ENCODE measurements at places on chromosomes 1 and 21.

DNA sequence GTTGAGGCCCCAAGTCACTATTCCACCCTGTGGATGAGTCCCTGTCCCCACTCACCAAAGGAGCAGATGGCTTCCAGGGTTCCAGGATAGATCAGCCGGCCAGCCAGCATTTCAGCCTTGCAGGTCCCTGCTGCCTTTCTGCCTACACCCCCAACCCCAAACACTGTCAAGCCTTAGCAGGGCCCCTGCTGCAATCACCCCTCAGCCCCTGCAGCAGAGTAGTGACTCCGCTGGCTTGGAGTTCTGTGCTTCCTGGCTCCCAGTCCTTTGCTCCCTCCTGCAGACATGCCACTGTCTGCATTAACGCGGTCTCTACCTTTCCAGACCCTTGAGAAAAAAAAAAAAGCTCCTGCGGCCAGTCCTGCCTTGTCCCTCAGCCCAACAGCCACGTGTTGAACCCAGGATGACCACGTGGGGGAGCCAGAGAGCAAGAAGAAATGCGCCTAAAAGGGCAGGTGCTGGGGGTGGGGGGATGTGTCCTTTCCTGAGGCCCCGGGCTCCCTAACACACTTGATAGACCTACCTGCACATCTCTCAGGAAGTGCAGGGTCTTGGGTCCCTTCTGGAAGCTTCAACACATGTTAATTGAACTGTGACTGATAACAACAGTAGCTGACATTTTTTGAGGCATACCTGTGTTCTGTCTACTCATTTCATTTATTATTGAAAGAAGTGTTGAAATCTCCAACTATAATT, 37.4 kb downstream of the RASSF5 start:
- DNase-seq, result peak; percentile 32

- no peak for DNase-seq
Observed at GRCh38 chr1:66779475-66780078, 21.5 kb downstream of the INSL5 start.

- no peak for DNase-seq
Observed at GRCh38 chr21:26761174-26761915, 83.9 kb downstream of the ADAMTS1 start.

GRCh38 chr1:117967881-117968280, 38.3 kb downstream of the WDR3 start:
- no peak for DNase-seq

DNA sequence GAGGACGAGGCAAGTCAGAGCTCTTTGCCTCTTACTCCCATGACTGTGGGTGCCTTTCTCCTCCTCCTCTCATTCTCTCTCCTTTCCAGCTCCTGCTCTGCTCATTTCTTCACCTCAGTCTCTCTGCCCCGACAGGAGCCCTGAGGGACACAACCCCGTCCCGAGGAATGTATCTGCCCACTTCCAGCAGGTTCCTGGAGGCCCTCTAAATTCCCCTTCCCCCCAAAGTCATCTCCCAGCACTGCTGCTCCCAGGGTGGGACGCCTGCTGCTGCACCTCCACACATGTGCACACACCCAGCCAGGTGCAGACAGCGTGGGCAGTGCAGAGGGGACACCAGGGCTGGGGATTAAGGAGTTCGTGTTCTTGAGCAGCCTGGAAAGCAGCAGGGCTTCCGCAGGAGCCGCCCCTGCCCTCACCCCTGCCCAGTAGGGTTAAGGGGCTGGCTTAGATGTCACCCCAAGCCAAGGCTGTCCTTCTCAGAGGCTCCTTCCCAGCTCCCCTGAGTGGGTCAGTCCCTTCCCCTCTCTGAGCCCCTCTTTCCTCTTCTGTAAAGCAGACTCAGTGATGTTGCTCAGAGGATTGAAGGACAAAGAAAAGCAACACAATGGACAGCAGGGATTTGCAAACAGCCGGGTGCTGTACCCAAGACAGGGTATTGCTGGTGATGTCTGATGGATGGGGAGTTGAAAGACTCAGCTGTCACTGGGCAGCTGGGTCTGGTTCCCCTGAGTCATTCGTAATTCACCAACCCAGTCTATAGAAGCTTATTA, 346.0 kb downstream of the MATN1 start:
- DNase-seq, result no peak

DNA sequence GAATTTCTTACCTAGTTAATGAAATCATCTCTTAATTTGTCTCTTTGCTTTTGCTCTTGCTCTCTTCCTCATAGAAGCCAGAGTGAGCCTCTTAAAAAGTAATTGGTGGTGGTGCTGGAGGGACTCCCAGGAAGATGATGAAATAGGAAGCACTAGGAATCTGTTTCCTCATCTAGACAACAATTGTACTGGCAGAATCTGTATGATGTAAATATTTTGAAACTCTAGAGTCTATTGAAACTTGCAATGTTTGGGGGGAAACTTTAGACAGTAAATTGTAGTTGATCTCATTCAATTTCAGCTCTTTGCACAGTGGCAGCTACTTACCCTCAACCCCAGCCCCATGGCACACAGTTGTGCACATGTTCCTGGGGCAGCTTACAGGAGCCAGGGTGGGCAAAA, 10.6 kb downstream of the RGSL1 start:
- DNase-seq, result no peak

DNA sequence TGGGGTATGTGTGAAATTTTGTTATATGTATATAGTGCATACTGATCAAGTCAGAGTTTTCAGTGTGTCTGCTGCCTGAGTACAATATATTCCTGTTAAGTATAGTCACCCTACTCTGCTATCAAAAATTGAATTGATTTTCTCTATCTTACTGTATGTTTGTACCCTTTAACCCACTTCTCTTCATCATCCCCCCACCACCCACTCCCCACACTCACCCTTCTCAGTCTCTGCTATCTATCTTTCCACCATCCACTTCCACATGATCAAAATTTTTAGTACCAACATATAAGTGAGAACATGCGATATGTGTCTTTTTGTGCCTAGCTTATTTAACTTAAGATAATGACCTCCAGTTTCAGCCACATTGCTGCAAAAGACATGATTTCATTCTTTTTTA, 4.2 kb downstream of the LY9 start:
- no peak for DNase-seq

DNA sequence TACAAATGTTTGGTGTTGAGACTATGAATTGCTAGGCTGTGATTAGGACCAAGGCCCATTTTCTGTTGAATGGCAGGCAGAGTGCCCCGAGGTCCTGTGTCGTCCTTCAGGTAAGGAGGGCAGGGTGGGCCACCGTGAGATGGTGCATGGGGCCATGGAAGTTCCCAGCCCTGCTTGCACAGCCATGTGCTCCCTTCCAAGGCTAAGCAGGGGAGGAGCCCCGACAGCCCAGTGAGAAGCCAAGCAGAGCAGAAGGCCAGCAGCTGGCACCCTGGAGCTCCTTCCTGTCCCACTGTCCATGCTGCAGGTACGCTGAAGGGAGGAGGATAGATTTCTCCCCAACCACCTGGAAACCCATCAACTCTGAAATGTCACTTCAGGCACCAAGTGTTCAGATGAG, 8.2 kb upstream of the NUAK2 start:
- no peak for DNase-seq

DNA sequence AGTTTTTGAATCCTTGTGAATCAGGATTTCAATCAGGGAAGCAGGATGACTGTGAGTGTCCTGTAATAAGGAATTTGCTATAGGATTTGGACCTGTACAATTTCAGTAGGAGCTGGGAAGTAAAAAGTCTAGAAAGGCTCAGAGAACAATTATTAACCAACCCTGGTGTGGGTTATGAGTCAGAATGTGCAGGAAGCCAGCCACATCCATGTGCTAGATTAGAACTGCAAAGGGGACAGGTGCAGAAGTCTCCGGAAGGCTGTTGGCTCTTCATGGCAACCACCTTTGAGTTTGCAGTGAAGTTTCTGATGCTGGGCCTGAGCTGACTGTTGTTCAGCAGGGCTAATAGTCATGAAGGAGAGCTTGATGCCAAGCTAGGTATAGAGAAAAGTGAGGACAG, 70.7 kb downstream of the SPATA46 start:
- no peak for DNase-seq

DNA sequence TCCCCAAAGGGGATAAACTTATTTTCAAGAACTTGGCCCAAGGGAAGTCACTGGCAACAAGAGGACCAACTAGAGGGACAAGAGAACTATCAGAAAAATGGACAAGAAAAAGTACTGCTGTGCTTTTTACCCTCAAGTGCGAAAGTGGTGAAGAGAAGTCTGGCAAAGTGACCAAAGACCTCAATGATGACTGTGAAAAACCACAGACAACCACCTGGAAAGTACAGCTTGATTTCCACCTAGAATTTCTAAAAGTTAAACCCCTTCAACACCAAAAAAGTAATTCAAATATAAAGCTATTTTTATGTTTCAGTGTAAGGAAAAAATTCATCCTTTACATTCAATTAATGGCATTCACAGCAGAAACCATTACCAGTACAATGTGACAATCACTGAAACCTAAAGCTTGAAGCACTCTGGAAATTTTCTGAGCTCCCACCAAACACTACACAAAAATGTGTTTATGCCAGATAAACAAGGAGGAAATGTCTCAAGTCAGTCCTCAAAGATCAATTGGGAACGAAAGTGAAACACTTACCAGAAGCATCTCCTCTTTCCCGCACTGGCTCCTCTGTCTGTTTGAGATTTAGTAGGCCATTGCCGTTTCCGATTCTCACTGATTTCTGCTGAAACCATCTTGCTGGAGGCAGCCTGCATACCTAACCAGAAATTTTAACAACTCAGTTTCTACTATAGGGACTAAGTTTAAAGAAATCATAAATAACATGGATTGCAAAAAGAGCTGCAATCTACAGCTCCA, 8.3 kb downstream of the SDE2 start:
- DNase-seq, result no peak

- DNase-seq, result no peak
Observed at GRCh38 chr21:34688715-34689114, 19.9 kb downstream of the CLIC6 start.

DNA sequence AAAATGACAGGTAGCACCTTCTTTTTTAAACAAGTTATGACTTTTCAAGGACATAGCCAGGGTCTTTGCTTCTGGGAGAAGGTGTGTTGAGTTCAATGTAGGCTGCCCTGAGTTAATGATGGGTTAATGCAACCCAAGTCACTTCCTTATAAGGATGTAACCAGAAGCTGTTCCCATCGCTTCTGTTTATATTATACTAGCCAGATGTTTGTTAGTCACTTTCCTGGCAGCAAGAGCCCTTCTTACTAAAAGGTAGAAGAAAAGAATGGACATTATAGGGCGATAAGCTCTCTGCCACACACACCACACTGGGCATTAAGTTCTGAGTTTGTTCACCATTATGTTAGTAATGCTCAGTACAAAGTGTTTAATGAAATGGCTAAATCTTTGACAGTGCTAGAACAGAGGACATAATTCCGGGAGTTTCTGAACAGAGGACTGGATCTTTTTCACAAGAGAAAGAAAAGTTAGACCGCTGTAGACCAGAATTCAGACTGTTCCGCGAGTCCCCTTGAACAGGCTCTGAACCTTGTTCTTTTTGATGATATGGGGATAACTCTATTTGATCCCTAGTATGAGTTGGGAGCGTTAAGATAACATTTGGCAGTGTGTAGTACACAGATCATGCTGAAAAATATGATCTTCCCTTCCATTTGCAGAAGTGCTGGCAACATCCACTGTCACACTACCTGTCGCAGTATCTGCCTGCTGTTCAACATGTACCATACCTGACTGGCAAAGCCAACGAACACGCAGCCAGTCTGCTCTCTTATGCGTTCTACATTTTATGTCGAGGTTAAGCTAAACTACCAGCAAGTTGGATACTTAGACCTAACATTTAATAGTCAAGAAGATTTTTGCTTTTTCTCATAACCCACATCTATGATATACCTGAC, 41.0 kb downstream of the DEGS1 start:
- DNase-seq, result no peak

GRCh38 chr1:32716312-32717148, 14.0 kb upstream of the SYNC start:
- DNase-seq, result no peak

DNA sequence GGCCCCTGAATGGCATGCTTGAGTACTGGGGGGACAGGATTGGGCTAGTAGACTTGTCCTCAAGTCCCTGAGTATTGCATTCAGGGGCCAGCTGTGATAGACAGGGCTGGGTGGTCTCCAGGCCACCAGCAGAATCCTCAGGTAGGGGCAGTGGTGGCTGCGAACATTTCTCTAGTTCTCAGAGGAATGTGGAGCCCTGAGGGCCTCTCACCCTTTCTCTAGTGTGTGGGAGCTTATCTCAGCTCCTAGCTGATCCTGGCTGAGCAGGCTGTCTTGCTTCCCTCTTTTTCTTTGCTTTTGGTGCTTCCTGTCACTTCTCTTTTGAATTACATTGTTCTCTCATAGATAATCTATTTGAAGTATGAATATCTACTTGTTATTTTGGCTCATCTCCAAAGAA, 30.0 kb upstream of the PM20D1 start:
- DNase-seq, result no peak

GRCh38 chr1:183783767-183784637, 20.9 kb upstream of the RGL1 start:
- no peak for DNase-seq

DNA sequence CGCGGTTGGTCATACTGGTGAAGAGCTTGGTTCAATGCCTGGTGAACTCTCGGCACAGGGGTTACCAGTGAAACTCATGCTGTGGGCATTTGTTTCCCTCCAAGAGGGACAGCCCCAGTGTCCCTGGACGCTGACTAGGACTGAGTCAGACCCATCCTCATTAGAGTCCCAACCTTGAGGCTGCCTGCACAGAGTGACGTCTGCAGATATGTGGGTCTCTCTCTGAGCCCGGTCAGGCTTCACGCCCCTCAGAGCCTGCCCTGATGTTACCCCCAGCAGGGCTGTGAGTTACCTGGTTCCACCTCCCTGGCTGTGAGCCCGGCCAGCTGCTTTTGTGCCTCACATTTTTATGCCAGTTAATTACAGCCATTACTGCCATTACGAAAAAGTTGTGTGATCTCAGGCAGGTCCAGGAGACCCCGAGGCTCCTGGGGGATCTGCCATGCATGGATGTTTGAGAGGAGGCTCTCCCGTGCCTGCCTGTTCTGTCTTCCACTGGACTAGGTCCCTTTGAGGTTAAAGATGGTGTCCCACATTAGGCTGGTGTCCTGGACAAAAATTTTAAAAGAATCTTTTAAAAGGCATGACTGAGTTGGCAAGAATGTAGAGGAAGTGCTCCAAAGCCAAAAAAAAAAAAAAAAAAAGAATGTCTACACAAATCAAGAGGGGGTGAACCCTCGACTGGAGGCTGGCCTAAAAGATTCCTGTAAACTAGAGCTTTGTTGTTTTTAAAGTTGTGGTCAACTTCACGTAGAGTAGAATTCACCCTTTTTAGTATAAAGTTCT, 36.6 kb upstream of the PADI1 start:
- no peak for DNase-seq

GRCh38 chr1:76239470-76239918, 164.9 kb downstream of the ST6GALNAC3 start:
- DNase-seq, result no peak

GRCh38 chr1:15410223-15410883, 665 bp downstream of the EFHD2 start:
- no peak for DNase-seq

GRCh38 chr1:38481871-38482826, 377.4 kb downstream of the RRAGC start:
- no peak for DNase-seq
